ENCODE measurements at places on chromosomes 1 and 21.
A peak's percentile ranks its signal among the peaks of the same experiment; 100 is the strongest.

- DNase-seq = no peak
Measured at GRCh38 chr1:221643404-221644144, 98.3 kb downstream of the DUSP10 start.

- DNase-seq = peak; percentile 72
Measured at GRCh38 chr1:2189459-2190425, 4.8 kb downstream of the FAAP20 start.

- DNase-seq = no peak
Measured at GRCh38 chr1:77388661-77389060, 106.8 kb downstream of the AK5 start.

DNA sequence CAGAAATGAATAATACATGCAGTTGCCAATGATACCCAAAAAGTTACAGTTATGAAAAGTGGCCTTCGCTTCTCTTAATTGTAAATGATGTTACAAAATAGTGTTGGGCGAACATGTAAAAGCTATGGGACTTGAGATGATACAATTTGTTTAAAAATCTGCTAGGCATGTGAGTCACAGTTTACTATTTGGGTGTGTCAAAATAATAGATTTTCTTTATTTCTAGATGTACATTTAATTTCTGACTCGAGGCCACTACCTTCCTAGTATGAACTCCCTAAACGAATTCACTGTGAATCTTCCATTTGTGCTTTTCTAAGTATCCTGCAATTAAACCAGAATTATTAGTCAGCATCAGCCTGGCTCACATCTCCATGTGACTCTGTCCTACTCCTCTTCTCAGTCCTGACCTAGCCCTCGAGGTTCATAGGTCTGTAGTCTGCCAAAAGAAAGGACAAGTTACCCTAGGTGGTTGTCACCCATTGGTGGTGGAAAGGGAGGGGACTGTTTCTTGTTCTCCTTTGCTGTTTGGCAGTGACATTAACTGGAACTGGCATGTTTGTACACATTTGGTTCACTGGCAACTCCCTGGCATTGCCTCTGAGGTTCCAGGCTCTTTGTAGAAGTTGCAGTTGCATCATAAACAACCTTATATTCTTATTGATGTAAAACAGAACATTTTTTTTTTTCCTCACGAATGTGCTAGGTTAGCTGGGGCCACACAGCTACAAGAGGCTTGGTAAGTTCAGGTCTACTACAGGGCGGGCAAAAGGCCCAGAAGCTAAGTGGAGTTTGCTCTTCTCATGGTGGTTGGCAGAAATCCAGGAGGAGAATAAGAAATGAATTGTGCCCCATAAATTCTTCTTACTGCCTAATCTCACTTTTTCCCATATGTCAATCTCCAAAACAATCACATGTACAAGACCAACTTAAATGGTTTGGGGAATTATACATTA is 746.5 kb upstream of the ADAMTS5 start:
- no peak for DNase-seq

GRCh38 chr1:200776949-200777348 is 38.3 kb downstream of the CAMSAP2 start:
- no peak for DNase-seq

DNA sequence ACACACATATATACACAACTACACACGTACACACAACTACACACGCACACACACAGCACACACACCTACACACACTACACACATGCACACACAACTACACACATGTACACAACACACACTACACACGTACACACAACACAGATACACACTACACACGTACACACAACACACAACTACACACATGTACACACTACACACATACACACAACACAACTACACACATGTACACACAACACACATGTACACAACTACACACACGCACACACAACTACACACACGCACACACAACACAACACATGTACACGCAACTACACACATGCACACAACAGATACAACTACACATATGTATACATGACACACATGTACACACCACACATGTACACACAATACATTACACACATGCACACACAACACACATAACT is 318.1 kb downstream of the CAMTA1 start:
- DNase-seq = no peak

GRCh38 chr1:4106731-4107130 is 206.7 kb upstream of the C1orf174 start:
- no peak for DNase-seq

- no peak for DNase-seq
Measured at GRCh38 chr21:17003763-17004373, 509.0 kb upstream of the CXADR start.

DNA sequence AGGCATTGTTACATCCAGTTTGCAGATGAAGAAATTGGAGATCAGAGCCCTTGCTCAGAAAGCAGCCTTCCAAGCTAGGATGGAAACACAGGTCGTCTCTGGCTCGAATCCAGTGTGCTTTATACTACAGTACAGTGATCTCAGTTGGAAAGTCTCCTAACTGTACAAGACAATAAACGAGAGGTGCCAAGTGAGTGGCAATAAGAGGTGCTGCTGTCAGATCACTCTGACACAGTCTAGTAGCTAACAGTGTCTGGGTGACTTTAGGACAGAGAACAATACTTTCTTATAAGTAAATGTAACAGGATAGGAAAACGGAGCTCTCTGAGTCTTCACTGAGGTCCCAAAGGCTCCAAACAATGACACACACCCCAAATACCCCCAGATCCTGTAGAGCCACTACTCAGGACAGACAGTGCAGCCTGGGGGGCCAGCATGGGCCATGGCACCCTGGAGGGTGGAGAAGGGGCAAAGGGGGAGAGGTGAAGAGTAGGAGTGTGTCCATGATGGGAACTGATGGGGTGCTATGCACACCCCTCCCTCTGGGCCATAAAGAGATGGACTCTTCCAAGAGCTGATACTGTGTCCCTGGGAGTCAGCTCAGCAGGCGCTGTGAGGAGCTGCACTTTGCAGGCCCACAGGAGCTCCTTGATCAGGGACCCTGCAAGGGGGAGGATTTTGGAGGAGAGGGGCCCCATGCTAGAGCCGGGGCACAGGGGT is 3.3 kb downstream of the SH3BGR start:
- no peak for DNase-seq

DNA sequence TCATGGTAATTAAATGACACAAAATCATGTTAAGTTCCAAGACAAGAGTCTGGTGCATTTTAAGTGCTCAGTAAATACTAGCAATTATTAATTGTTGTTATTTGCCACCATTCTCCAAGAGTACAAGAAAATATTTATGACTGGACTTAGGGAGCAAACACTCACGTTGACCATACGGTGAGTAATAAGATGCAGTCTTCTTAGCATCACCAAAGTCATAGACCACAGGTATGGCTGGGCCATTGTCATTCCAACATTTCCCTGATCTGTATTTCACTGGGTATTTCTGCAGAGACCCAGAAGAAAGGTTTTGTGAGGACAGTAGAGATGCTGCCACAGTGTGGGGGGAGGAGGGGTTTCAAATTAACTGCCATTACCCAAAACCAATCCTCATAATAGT is 4.7 kb downstream of the ITLN2 start:
- DNase-seq = no peak

- DNase-seq = no peak
Measured at GRCh38 chr1:21496886-21497285, 12.3 kb upstream of the ALPL start.

- no peak for DNase-seq
Measured at GRCh38 chr1:228289239-228289849, 81.5 kb downstream of the OBSCN start.

DNA sequence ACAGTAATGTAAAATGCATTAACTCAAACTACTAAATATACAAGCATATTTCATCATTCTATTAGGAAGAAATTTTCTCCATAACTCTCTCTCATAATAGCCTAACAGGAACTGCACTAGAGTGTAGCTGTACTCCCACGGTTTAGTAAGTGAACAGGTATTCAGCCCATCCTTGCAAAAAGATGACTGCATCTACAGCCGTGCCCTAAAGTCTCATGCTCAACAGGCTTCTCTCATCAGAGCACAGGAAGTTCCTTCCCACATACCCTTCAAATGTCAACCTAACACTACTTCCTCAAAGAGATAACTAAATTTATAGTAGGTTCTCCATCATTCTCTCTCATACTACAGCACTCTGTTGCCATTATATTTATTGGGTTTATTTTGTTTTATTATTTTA is 251.6 kb downstream of the AKT3 start:
- no peak for DNase-seq
